Left lung (tissue), 14 donors: ENCODE measurements at places on chromosomes 2 and 18. TPM values are rescaled to one million over a fixed set of nuclear protein-coding genes. Genes with fewer than 3 reads are reported as not detected.

GRCh38 chr2:134449751-134450513 lies 196.1 kb downstream of the MGAT5 start:
- DNase-seq, result no peak

- DNase-seq, result no peak
These were observed 585.9 kb downstream of the IRS1 start for GRCh38 chr2:226213717-226214116.

DNA sequence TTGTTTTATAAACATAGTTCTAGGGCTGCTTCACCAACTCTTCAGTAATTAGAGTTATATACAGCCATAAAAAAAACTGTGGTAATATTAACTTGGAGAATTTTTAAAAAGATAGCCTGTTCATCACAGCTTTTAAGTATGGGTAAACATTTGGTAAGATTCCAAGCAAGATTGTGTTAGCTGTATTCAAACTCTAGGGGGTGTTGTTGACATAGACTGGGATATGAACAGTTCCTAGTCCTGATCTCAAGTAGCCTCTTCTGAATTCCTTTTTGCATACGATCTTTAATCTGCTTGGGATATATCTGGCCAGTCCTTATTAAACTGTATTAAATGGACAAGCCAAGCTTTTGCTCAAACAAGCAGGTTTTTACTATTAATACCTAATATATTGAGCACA lies 13.4 kb downstream of the NOP58 start:
- DNase-seq, result peak; percentile 22

DNA sequence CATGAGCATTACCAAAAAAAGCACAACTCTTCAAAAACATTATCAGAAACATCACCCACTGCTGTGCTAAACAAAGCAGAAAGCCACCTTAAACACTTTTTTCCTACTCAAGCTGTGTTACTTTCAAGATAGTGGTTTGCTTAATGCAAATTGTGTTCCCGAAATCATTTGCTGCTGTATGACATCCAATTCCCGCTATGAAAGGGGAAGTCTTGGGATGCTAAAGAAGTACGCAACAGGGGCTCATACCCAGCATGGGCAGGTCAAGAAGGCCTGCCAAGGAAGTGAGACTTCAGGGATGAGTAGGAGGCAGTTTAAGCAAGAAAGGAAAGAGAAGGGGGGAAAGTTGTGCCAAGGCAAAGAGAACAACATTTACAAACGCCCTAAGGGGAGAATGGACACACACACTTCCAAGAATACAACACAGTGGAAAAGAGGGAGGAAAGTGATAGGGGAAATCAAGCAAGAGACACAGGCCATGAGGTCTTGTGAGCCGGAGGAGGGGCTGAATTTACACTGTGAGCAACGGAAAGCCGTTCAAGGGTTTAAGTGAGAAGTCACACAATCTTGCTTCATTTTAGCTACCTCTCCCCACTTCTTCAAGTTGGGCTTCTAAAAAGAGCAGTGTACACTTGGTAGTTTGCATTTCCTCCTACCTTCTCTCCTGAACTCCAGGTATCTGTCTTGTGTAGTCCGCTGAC lies 4.0 kb downstream of the PTPN2 start:
- DNase-seq, result no peak

- DNase-seq, result no peak
These were observed 244.7 kb downstream of the HNMT start for GRCh38 chr2:138209009-138209408.

PRKD3 gene
- 62.4 TPM for polyA plus RNA-seq

TXNDC2 gene
- 0.20 TPM for polyA plus RNA-seq

REG1A gene
- polyA plus RNA-seq, result not detected
